SK-MEL-5 (cell line): ENCODE measurements at places on chromosomes 6 and 20. TPM values are rescaled to one million over a fixed set of nuclear protein-coding genes. Genes with fewer than 3 reads are reported as not detected.

DNA sequence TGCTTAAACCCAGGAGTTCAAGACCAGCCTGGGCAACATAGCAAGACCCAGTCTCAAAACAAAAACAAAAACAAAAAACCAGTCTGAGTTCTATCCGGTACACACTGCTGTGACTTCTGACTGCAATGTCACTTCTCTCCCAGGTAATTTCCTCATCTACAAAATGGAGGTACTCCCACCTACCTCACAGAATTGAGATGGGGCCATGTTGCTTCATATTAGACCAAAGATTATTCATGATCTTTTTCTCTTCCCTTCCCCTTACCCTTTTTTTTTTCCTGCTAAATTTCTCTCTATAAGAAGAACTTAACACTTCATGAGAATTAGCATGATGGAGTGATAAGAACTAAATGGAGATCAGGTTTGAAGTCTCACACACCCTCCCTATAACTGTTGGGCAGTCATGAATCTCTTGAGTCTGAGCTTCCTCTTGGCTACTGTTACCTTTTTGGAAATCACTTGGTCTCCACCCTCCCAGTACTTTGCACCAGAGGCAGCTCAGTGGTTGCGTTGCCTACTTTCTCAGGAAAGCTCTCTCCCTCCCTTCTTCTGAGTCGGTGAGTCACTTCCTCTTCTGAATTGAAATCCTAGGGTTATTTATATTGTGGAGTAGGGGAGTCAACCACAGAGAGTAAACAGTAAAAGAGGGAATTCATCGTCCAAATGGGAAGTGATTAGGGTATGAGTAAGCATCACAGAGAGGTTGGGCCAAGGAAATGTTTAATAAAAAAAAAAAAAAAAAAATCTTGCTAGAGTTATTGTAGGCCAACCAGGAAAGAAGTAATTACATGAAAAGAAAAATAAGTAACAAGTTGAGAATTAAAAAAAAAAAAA lies 59.9 kb upstream of the MAP7 start:
- DNase-seq = peak; percentile 91

DNA sequence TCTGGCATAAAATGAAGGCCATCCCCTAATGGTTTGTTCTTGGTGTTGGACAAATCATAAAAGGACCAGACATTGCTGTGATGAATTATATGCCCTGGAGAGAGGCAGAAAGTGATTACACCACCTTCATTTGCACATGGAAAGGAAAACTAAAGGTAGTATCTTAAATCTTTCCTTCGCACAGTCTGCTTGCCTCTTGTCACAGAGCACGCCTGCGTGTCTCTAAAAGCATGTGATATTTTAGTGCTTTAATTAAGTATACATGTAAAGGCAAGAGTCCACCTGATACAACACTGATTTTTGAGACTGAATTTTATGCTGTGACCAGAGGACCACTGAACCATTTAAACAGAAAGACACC lies 28.8 kb upstream of the PLAGL1 start:
- no peak for DNase-seq

The C6orf141 gene
- not detected in 2 replicates for total RNA-seq

GRCh38 chr6:135497412-135498184 lies at the start of gene AHI1:
Gene AHI1 (minus strand): TSS chr6:135497740. CDS start chr6:135492237, 5,503 bp downstream.
- peak; percentile 86 for DNase-seq

GRCh38 chr6:83920017-83920416 lies 60.5 kb downstream of the CYB5R4 start:
- no peak for DNase-seq

DNA sequence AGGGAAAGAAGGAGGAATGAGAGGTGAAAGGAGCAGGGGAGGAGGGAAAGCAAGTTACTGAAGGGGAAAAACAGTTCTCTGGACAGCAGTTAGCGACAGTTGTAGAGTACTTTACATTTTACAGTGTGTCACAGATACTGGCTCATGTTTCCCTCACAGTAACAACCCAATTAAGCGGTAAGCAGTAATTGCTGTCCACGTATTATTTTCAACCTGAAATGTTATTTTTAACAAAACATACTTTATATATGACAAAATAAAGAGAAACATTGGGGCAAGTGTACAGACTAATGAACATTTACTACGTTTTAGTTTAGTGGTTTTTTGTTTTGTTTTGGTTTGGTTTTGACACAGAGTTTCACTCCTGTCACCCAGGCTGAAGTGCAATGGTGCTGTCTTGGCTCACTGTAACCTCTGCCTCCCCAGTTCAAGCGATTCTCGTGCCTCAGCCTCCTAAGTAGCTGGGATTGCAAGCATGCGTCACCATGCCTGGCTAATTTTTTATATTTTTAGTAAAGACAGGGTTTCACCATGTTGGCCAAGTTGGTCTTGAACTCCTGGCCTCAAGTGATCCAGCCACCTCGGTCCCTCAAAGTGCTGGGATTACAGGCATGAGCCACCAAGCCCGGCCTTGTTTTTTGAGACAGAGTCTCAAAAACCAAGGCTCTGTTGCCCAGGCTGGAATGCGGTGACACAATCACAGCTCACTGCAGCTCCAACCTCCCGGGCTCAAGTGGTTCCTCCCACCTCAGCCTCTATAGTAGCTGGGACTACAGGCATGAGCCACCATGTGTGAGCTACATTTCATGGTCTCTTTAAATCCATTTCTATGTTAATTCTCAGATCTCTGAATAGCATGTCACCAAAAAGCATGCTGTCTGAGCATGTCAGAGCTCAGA lies 22.6 kb upstream of the BTN3A2 start:
- DNase-seq = no peak

The ERGIC3 gene
- total RNA-seq = 373 and 383 TPM in 2 replicates

- no peak for DNase-seq
These were observed 19.6 kb downstream of the WFDC2 start for GRCh38 chr20:45489083-45489531.

The EEF1E1 gene
- total RNA-seq = 80.9 and 82.7 TPM in 2 replicates

The COL19A1 gene
- 39.9 and 41.7 TPM in 2 replicates for total RNA-seq

- DNase-seq = no peak
These were observed 8.3 kb upstream of the CEBPB start for GRCh38 chr20:50182346-50182745.

GRCh38 chr6:51024126-51024525 lies 205.5 kb downstream of the TFAP2B start:
- no peak for DNase-seq

The TNXB gene
- total RNA-seq = 0.37 TPM in 1 of 2 replicates, not detected in the other

- DNase-seq = no peak
These were observed 63.8 kb downstream of the ISM1 start for GRCh38 chr20:13284830-13285229.

DNA sequence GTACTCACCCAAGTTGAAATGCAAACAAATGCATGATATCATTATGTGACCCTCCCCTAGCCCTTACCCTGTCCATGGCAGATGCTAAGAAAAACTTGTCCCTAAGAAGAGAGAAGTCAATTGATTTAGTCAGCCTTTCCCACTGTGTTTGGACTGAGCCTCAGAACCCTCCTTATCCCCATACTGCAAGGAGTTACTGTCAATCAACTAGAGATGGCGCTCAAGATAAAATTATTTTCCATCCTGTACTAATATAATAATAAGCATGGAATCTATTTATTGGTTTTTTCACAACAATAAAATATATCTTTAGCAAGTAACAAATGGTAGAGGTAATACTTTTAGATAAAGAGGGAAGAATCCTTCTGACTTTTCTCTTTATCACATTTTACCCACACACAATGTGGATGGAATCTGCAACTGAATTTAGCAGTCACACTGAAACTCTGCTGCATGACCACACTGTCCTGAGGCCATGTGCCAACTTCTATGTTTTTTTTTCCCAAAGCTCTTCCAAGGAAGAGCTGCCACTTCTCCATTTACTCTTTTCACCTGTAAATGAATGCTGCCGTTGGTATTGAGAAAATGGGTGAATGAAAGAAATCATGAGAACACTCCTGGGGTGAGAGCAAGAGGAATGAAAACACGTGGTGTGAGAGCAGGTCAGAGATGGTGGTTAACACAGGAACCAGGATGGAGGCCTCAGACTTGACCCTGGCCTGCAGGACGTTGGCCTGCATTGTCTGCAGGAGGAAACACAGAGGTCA lies 10.5 kb downstream of the NT5E start:
- DNase-seq = peak; percentile 24

GRCh38 chr6:129683601-129684322 lies 26.2 kb downstream of the ARHGAP18 start:
- DNase-seq = peak; percentile 76

DNA sequence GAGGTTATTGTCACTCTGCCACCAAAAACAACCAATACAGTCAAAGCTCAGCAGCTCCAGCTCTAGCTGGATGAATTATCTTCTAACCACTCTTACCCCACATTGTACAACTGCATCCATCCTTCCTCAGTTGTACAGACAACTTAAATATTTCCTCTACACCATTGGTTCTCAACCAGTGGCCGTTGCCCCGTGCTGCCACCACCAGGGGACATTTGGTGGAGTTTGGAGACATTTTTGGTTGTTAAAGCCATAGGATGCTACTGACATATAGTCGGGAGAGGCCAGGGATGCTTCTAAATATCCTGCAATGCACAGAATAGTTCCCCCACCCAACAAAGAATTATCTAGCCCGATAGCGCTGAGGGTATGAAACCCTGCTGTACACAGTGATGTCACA lies 59.3 kb downstream of the SHLD1 start:
- no peak for DNase-seq

DNA sequence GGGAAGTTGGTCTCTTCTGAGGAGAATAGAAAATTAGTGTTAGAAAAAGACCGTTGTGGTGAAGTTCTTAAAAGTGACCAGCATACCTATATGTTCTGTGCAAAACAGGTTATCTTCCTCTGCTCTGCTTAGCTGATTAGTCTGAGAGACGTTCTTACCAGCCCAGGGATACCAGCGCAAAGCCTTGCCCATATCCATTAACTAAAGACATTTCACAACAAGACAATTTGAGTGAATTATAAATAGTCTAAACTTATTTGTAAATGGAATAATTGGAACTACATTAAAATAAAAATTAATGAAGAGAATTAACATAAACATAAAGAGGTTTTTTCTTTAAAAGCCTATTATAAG lies 144.0 kb downstream of the PDE7B start:
- DNase-seq = no peak

GRCh38 chr6:2434116-2434515 lies 188.7 kb upstream of the GMDS start:
- no peak for DNase-seq

- no peak for DNase-seq
These were observed 20.1 kb upstream of the TCP11 start for GRCh38 chr6:35161266-35161665.

GRCh38 chr20:47663354-47664067 lies 121.8 kb downstream of the SULF2 start:
- DNase-seq = peak; percentile 84

The SLC4A11 gene
- 0.82 and 1.8 TPM in 2 replicates for total RNA-seq

- DNase-seq = no peak
These were observed 156.2 kb upstream of the THBS2 start for GRCh38 chr6:169409742-169410312.

DNA sequence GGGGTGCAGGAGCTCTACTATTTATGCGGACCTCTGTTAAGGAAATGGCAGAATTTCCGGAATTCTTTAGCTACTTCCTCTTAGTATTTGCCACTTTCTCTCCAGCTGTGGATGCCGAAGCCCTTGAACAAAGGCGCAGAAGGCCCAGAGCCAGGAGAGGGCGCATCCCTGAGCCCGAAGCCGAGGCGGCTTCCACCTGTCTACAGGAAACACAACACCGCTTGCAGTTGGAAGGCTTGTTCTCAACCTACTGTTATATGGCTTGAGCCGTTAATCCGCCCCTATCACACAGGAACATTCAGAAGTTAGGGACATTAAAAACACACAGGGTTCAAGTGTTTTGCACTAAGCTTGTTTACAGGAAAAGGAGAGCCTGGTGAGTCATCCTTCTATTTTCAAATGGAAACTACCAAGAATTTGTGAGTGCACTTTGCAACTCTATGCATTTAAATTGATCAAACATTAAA lies 417.1 kb downstream of the BCKDHB start:
- no peak for DNase-seq

DNA sequence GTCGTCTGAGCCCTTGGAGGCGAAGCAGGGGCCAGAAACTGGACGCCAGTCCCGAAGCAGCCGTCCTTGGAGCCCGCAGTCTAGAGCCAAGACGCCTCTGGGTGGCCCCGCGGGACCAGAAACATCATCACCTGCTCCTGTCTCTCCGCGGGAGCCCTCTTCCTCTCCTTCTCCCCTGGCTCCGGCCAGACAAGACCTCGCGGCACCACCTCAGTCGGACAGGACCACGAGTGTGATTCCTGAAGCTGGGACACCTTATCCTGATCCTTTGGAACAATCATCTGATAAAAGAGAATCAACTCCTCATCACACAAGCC lies 416 bp downstream of the RSPH4A start:
- no peak for DNase-seq

The TBX18 gene
- total RNA-seq = 10.1 and 13.4 TPM in 2 replicates

DNA sequence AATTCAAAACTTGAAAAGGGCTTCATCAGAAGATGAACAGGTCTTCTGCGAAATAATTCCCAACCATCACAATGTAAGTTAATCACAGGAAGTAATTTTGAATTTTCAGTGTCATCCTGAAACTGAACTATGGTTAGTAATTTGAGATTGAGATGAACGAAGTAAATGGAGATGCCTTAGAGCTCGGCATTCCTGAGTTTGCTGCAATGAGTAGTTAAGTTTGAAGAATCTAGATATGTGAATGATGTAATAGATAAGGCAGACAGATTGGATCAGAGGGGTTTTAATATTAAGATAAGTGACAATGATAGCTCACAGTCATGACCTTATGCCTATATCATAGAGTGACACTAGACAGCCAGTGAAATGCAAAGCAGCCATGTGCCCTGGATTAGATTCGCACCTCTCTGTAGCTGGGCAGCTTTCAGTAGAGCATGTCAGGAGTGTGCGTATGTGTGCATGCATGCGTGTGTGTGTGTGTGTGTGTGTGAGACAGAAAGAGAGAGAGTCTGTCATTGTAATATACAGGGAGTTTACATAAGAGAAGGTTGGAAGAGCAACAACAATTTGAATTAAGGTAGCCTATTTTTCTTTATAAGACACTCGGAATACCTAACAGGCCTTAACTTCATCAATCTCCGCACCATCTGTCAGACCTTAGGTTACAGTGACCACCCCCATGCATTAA lies 233.0 kb downstream of the GMPR start:
- DNase-seq = no peak

The MOCS1 gene
- 11.3 and 12.9 TPM in 2 replicates for total RNA-seq

The BCAS4 gene
- total RNA-seq = 4.4 and 7.0 TPM in 2 replicates

The RAB22A gene
- total RNA-seq = 16.1 and 18.0 TPM in 2 replicates

DNA sequence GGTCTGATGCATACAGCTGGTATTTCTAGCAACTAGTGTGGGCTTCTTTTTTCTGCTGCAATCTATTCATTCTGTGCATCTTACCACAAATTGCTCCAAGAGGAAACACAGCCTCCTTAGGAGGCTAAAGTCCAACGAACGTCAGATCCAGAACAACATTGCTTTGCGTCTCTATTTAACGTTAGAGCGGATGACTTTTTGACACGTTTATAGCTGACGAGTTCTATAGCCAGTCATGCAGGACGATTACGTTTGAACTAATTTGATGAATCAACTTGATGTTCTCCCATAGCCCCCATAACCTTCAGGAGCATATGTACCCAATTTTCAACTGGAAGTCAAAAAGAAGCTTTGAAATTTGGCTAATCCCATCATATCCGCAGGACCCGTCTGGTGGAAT lies 59.9 kb downstream of the TSHZ2 start:
- no peak for DNase-seq

The BIRC7 gene
- 7.7 and 12.3 TPM in 2 replicates for total RNA-seq
